ENCODE measurements at places on chromosomes 7 and 10.

DNA sequence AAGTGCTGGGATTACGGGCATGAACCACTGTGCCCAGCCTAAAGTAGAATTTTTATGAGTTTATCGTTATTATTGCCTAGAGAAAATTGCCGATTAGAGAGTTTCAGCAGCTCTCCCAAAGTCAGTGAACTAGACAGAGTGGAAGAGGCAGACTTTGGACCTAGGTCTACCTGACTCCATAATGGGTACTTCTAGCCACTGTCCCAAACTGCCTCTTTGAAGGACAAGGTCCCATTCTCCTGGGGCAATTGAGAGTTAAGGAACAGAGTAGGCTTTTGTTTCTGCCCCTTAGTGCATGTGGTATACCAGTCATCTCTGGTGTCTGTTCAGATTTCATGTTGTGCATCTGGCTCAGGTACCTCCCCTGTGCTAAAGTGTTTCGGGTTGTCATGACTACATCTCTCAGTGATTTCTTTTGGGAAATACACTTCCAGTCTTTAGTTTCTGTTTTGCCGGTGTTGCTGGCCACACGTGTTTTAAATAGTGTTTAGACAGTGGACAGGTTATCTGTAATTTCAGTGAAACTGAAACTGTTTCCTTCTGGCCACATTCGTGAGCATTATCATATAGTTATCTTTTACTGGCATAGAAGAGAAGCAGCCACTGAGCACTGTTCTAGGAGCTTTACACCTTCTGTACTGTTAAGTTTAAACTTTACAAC lies 4.7 kb downstream of the TMEM236 start:
- DNase-seq: no peak

- DNase-seq: no peak
Observed at GRCh38 chr7:17134786-17135185, 163.7 kb upstream of the AHR start.

- DNase-seq: no peak
Observed at GRCh38 chr10:124707551-124707950, 36.6 kb downstream of the FAM53B start.

DNA sequence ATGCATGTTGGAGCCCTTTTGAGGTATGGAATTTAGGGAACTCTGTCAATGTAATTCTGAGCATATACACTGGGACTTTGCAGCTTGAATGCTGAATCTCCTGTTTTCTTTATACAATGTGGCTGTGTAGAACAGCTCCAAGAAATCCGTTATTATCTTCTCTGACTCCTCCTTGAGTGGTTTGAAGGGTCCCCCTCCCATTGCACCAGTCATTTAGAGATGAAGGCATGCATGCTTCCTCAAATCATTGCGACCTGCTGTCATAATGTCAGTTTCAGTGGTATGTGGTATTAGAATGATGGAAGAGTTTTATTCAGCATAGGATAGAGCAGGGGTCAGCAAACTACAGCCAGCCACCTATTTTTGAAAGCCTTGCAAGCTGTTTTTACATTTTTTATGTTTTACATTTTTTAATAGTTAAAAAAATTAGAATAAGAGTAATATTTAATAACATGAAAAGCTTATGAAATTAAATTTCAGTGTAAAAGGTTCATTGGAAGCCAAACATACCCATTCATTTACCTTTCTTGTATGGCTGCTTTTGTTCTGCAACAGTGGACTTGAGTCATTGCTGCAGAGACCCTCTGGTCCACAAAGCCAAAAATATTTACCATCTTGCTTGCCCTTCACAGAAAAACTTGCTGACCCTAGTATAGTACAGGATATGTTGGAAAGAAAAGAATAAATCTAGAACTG lies 8.1 kb downstream of the STK17A start:
- DNase-seq: peak; percentile 24

- no peak for DNase-seq
Observed at GRCh38 chr7:139743267-139743966, 34.4 kb downstream of the HIPK2 start.

DNA sequence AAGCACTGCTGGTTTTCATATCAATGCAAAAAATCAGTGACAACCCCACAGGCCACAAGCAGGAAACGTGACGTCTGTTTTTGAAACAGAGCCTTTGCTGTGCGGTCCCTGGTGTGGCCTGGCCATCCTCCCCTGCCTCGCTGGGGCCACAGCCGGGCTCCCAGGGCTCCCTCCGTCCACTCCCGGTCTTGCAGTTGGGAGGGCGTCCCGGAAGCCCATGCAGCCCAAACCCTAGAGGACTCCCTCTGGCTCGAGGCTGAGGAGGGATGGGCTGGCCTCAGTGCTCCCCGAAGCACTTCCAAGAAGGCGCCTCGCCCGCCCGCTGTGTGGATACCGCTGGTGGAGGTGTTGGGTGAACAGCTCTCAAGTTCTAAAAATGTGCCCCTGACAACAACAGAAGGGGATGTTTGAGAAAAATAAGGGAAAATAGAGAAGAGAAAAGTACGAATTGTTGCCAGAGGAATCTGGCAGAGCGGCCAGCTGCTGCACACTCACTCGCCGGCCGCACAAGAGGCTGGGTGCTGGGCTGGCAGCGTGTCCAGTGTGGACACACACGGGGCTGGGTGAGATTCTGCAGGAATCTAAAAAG lies 73.5 kb downstream of the ZRANB1 start:
- no peak for DNase-seq

GRCh38 chr10:22682237-22683139 lies 31.9 kb downstream of the PIP4K2A start:
- peak; percentile 48 for DNase-seq

Data from stimulated activated naive CD4-positive, alpha-beta T cell treated with Interleukin-2 at 50 U/mL for 16 hours (primary cell).